ENCODE measurements at places on chromosomes 7 and 10.

DNA sequence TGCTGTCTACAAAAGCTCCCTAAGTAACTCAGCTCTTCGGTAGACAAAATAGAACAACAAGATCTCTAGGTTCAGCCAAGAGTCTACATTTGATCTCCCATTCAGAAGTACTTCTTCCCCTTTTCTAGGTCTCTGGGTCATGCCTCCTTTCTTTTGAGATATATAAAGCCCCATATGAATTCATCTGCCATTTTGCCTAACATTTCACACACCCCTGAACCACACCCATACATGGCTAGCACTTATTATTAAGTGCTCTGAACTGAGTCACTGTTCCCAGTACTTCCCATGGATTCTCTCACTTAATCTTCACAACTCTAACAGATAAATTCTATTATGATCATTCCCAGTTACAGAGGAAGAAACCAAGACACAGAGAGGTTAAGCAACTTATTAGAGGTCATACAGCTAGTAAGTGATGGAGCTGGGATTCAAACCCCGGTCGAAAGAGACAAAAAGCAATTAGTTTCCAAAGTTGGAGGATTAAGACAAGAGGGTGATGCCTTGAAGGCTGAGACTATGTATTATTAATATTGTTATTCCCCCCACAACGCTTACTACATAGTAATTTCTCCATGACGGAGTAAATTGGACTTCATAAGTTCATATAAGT, 17.3 kb downstream of the MYOF start:
- no peak for DNase-seq

DNA sequence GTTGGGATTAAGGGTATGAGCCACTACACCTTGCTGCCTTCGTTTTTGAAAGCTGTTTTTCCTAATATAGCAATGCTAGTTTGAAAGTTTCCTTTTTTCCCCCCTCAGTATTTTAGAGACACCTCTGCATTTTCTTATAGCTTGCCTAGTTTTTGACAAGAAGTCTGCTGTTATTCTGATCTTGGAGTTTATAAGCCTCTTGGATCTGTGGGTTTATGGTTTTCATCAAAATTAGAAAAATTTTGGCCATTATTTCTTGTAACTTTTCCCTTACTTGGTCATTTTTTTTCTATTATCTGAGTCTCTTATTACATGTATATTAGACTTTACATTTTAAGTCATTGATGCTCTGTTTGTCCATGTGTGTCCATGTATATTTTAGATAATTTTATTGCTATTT, 57.2 kb downstream of the SHOC2 start:
- no peak for DNase-seq

DNA sequence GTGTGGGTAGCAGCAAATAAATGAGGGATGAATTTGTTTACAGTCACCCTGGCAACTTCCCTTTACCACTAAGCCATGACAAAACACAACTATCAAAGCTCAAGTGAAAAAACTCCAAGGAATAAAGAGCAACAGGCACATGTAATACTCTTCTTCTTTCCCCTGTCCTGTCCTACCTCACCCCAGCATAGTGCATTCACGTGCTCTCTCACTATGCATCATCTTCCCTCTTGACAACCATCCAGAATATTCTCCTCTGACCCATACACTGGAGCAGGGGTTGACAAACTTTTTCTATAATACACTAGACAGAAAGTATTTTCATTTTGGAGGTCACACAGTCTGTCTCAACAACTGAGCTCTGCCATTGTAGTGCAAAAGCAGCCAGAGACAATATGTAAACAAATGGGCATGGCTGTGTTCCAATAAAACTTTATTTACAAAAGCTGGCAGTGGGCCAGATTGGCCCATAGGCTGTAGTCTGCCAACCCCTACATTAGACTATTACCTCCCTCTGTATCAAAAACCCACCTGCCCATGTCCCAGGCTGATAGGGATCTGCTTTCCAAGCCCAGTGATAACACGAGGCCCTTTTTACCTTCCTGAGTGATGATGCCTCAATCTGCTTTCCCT, 354.5 kb downstream of the FGFR2 start:
- DNase-seq: no peak

- DNase-seq: no peak
These were observed 22.0 kb upstream of the SLF2 start for GRCh38 chr10:100890673-100891317.

DNA sequence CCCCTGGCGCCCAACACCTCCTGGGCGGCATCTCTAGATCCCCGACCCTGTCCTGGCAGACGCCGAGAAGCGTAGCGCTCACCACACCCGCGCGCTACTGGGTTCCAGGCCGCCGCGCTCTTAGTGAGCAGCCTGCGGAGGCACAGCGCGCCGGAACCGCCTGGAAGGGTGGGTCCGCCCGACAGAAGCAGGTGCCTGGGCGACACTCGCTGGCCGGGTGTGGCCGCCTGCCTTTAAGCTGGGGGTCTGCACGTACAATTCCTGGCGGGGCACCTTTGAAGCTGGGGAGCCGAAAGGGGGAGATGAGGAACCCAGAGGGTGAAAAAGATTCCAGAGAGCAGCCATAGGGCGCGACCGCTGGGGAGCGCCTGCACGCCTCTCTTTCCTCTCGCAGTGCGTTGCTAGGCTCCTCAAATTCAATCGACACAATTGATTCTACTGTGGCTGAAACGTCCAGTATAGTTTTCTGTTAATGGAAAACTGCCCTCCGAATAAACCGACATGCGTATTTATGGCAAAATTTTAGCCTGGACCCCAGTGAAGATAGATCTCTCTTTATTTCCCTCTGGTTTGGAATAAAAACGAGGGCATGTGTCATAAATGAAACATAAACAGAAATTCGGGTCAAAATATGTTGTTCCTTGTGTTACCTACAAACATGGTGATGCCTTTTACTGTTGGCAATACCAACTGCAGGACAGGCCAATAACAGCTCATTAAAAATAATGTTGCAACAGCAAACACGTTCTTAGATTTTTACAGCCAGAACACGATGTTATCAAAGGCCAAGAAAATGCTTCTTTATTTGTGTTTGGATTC, 4.6 kb downstream of the HMX3 start:
- DNase-seq: no peak

GRCh38 chr7:139075871-139076686, 33.4 kb downstream of the ZC3HAV1 start:
- DNase-seq: no peak

DNA sequence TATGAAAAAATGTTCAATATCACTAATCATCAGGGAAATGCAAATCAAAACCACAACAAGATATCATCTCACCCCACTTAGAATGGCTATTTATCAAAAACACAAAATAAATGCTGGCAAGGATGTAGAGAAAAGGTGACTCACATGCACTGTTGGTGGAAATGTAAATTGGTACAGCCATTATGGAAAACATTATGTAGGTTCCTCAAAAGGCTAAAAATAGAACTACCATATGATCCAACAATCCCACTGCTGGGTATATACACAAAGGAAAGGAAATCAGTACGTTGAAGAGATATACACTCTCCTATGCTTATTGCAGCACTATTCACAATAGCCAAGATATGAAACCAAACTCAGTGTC, 50.2 kb downstream of the CDK1 start:
- DNase-seq: no peak

- no peak for DNase-seq
These were observed 72.1 kb downstream of the INHBA start for GRCh38 chr7:41630741-41631140.

GRCh38 chr7:47873762-47874161, 74.5 kb downstream of the PKD1L1 start:
- DNase-seq: no peak
